ENCODE measurements at places on chromosomes 16 and 17.

GRCh38 chr17:48335858-48336500 lies 94.0 kb downstream of the SKAP1 start:
- DNase-seq = no peak

DNA sequence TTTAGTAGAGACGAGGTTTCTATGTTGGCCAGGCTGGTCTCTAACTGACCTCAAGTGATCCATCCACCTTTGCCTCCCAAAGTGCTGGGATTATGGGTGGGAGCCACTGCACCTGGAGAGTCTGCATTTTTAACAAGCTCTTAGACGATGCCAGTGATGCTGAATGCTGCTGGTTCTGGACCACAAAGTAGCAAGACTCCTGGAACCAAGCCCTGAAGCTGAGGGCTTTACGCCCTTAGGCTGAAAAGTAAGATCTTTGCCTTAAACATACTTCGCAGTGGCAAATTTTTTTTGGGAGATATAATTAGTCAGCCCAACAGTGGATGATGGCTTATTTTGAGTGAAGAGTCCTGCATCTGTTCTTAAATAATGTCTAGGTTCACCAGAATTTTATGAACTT lies 14.0 kb downstream of the METTL9 start:
- DNase-seq = no peak

- DNase-seq = no peak
Observed at GRCh38 chr16:53614346-53614745, 89.3 kb downstream of the RPGRIP1L start.

GRCh38 chr16:83923581-83924365 lies 24.9 kb downstream of the MLYCD start:
- no peak for DNase-seq

GRCh38 chr16:20510323-20510722 lies 59.0 kb downstream of the ACSM2A start:
- no peak for DNase-seq

DNA sequence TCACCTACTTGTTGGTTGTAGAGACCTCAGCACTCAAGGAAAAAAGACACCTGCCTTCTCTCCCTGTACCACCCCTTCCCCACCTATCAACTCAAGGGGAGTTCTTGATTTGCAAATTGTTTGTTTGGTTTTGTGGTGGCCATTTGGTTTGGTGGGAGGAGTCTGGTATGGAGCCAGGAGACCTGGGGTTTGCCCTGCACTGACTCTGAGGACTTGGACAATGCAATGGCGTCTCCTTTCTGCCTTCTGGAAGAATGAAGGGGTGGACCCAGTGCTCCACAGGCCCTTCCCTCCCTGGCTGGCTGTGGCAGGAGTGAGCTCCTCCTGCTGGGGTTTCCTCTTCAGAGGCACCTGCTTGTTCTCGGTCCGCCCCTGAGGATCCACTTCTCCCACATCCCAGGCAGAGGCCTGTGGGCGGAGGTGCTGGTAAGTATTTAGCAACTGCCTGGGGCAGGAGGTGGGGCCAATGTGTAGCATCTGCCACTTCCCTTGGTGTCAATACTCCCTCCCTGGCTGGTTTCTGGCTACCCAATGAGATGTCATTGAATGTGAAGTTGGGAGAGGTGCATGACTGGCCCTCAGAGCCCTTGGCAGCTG lies 164.5 kb downstream of the NTN1 start:
- DNase-seq = no peak

DNA sequence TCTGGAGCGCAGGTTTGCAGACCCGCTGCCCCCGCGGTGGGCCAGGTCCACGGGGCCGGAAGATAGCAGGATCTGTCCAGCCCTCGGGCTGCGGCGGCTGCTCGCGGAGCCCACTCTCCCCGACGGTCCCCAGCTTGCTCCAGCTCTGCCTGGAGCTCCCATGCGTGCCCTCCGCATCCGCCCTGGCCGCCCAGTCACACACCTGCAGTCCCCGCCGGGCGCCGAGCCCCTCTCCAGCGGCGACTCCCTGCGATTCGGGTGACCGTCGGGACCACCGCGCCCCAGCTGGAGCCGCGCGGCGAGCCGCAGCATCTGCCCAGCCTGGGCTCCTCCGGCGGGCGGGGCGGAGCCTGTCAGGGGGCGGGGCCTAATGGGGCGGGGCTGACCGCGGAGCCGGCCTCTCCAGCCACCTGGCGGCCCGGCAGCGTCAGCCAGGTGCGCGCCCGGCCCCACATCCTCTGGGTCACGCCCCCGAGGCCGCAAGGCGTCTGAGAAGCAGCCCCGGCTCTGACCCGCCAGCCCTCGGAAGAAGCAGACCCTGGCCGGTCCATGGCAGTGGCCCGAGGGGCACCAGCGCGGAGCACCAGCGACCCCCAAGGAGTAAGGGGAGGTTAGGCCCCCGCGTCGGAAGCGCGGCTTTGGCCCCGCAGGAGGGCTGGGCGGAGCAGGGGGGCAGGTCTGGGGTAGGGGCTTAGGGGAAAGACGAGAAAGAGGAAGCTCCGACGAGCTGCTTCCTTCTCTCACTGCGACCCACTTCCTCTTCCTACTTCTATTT lies at the start of gene PIK3R5:
PIK3R5 (minus strand) TSS at position 314 of the 775 bp plus-strand sequence. CDS start 54,213 bp downstream, outside the sequence.
- peak; percentile 63 for DNase-seq

GRCh38 chr17:50667259-50668024 lies 32.8 kb downstream of the ABCC3 start:
- DNase-seq = no peak

DNA sequence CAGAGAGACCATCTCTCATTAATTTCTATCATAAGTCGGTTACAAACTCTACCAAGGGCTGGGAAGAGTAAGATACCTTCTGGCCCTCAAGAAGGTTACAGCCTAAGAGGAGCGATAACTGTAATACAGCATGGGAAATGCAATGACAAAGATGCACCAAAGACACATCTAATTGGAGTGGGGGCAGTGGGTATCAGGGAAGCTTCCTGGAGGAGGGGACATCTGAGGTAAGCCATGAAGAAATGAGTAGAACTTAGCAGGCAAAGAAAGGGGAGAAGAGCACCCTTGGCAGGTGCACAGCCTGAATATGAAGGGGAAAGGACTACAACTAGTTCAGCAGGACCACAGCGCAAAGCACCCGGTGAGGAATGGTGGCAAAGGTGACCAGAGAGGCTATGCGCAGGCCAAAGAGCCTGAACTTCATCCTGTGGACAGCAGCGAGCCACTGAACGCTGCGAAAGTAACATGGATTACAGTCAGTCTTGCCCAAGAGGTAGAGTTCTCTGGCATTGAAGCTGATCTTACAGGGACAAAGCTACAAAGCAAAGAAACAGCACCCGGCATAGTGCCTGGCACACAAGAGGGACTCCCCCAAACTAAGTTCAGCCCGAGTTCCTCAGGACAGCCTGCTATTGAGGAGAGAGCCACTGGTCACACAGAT lies 2.8 kb downstream of the TBC1D10B start:
- DNase-seq = no peak
